Fibroblast of skin of back (primary cell): ENCODE measurements at places on chromosomes 2 and 18.

DNA sequence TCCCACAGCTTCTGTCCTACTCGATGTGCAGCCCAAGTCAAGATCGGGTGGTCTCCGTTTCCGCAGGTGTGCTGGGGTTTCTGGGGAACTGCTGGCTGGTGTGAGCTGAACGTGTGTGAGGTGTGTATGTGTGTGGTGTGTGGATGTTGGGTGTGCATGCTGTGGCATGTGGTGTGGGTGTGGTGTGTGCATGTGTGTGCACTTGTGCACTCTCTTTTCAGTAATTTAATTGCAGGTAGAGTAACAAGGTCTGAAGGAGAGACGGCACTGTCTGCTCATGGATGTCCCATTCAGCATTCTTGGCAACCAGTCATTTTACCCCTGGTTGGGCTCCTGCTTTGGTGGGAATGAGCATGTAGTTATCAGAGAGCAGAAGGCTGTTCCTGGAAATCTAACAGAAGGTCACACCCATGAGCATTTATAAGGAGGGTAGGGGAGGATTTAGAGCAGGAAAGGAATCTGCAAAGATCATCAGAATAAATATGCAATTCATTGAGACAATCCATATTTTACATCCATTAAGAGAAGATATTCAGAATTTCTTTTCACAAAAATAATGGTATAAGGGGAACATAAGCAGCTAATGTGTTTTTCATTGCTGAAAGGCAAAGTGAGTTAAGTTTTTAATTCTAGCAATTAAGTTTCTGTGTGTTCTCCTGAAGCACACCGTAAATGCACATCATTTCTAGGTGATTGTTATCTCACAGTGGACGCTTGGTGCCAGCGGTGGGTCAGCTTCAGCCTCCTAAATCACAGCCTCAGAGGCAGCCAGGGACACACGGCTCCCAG, 60.7 kb downstream of the ADI1 start:
- DNase-seq: no peak

DNA sequence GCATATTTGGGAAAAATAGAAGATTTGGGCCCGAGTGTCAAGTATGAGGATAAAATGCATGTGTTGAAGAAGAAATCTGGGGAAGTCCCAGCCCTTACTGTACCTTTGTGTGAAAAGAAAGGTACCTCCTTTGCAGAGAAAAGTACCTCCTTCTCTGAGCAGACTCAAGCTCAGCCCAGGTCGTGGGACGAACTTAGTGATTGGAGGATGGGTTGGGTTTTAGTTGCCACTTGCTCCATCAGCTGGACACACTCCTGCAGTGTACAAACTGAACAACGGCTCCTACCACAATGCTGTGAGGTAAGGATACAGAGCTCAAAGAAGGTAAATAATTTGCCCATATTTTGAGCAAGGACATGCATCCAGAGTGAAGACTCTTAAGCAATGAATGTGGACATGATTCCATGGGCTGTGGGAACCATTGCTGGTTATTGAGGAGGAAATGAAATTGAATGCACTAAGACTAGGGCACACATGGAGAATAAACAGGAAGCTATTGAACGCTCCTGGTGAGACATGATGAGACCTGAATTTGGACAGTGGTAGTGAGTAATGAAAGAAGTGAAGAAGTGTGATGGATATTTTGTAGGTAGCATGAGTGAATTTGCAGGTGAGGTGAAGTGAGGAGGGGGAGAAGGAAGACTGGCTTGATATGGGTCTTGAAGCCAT, 49.8 kb upstream of the IL1RL1 start:
- DNase-seq: no peak

DNA sequence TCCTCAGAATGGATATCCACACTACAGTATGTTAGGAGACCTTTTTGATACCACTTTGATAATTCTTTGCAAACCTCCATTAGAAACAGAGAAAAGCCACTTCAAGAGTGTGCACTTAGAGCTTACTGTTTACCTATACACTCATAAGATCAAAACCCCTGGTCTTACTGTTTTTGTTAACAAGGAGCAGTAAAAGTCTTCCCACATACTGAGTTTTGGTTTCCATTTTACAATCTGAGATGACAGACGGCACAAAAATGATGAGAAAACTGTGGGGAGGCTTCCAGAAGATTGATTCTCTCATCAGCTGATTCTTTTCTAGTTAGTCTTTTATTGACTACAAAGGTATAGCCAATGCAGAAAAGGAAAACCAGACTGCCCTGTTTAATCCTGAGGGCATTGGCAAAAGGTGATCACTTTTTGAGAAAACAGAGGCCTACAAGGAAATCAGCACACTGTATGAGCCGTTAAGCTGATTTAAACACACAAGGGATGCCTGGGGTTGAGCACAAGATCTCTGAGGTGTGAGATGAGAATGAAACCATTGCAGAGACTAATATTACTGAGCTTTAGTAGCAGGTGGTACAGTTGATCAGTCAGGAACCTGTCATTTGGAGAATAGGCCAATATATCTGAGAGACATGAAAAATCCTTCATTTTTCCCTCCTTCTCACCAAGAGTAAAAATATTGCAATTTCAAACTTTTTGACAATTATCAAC, 368.6 kb downstream of the GRB14 start:
- DNase-seq: no peak

DNA sequence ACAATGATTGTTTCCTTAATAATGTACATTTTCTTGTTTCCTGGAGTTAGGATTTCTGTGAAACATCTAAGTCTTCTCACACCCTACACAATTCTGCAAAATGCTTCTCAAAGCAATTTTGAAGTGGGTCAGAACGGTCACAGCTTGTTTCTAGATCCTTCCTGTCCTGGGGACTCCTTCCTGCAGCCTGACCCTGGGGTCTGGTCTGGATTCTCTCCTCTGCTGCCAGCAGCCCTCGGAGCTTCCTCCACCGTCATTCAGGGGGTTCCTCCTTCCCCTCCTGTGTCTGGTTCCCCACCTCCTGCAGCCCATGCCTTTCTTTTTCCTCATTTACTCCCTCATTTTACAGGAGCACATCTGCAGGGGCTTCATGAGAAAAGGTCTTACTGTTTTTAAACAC, 322.1 kb downstream of the AGPS start:
- no peak for DNase-seq

DNA sequence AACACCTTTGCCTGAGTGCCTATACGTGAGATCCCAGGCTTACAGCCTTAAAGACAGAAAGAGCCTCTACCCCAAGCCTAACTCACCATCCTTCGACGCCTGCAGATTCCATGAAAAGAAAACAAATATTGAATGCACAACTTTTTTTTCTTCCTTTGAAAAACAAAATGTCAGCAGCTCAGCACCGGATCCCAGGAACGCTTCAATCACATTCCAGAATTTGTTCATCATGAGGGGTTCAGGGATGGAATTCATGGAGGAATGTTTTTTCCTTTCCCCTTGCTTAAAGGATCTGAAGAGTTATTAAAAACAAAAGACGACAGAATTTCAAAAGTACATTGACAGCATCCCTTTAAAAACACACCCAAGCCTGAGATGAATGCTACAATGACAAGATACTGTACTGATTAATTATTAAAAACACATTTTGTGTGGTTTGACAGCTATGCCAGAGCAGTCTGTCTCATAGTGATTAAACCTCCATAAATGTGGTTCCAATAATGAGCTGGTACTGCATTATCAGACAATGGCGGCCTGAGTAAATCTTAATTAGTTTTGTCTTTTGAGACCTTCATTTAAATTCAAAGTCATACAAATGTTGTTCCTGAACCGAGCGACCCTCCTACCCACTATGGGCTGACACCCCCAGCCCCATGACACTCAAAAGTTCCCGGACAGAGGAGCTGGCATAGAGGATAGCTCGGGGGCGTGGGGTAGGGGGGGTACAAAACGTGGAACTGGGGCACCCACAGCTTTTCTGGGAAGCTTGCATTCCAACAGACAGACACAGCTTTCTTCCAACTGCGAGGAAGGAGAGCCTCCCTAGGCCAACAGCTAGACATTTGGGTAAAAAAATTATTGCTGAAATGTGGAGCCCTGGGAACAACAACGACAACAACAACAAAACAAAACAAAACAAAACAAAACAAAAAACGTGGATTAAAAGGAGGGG, 227.5 kb downstream of the TTC32 start:
- DNase-seq: peak; percentile 85

GRCh38 chr2:88057437-88057844, 1.9 kb upstream of the KRCC1 start:
- no peak for DNase-seq

GRCh38 chr18:62435435-62436031, 87.3 kb upstream of the ZCCHC2 start:
- no peak for DNase-seq

GRCh38 chr18:34528177-34528576, 181.9 kb upstream of the DTNA start:
- no peak for DNase-seq
